ENCODE measurements at places on chromosomes 7 and 10.

DNA sequence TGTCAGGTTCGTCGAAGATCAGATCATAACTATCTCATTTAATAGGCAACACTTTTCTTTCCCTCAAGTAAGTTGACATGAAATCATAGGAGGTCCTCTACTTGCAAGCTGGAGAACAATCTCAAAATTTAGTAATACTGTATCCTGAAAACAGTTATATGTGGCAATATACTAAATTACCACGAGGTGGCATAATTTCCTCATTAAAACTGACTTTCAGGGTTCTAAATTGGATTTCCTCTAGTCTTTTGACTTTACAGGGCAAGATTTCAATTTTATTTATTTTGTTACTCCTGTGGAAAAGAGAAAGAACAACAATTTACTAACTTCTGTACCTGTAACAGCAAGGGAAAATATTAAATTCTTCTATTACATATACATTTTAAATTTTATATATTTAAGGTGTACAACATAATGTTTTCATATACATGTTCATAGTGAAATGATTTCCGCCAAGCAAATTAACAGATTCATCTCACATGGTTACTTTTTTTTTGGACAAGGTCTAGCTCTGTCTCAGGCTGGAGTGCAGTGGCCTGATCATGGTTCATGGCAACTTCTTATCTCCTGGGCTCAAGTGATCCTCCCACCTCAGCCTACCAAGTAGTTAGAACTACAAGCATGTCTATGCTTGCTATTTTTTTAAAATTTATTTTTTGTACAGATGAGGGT, 53.4 kb upstream of the CYP2C18 start:
- no peak for DNase-seq

DNA sequence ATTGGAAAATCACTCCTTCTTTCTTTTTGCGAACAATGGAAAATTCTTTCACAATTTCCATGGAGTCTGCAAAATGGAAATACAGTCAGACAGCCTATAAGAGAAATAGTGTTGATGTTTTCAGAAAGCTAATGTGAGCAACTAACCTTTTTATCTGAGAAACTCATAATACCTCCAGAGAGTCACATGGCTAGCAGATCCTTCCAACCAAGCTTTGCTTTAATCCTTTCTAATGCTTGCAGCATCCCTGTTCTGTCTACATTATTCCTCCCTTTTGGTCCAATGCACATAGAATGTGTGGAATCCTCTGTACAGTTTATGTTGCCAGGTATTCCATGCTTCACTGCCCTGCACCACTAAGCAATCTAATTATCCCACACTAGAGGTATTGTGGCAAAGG, 717.5 kb upstream of the LRRN3 start:
- DNase-seq: no peak

DNA sequence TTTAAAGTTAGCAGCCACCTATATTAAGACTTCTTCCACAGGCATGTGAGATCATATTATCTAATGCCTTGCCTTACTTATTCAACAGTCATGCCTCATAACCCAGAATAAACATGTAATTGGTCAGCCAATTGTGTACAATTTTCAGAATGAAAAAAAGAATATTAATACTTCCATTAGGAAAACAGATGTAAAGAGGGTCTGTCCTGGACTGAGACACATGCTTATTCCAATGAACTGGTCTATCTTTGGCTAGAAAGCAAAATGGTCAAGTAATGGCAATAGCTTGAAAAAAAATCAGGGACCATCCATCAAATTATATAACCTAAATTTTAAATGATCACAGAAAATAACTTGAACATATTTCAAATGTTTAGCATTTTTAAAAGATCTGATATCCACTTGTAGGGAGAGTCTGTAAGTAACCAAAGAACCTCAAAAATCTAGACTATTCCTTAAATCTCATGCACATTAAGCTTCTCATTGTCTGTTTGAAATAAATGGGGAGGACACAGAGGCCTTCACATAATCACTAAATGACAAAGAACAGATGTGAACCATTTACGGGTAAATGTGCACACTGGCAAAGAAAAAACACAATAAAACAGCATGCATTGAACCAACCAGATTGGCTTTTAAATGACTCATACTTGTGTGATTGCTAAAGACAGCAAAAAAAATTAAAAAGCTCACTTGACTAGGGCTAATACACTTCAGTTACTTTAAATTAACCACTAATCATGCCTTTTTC, 568.8 kb upstream of the PCDH15 start:
- no peak for DNase-seq

- DNase-seq: no peak
Observed at GRCh38 chr7:35356495-35356894, 102.6 kb upstream of the TBX20 start.

- DNase-seq: no peak
Observed at GRCh38 chr10:109941236-109941862, 18.0 kb upstream of the XPNPEP1 start.

GRCh38 chr7:137879357-137880158, 32.8 kb upstream of the DGKI start:
- no peak for DNase-seq

DNA sequence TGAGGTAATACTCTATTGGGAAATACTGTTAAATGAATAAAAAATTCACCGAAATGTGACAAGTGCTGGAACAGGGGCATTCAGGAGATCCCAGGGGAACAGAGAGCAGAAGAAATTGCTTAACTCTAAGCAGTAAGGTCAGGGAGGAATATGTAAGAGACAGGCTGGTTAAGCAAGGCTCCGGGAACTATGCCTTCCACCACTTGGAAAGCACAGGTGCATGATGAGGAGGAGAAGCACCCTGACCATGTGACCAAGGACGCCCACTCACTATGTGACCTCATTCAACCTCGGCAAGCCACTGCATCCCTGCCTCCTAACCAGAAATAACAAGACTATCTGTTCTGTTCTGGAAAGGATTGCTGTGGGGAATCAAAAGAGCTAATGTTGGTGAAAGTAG, 218.4 kb downstream of the ELMO1 start:
- no peak for DNase-seq

DNA sequence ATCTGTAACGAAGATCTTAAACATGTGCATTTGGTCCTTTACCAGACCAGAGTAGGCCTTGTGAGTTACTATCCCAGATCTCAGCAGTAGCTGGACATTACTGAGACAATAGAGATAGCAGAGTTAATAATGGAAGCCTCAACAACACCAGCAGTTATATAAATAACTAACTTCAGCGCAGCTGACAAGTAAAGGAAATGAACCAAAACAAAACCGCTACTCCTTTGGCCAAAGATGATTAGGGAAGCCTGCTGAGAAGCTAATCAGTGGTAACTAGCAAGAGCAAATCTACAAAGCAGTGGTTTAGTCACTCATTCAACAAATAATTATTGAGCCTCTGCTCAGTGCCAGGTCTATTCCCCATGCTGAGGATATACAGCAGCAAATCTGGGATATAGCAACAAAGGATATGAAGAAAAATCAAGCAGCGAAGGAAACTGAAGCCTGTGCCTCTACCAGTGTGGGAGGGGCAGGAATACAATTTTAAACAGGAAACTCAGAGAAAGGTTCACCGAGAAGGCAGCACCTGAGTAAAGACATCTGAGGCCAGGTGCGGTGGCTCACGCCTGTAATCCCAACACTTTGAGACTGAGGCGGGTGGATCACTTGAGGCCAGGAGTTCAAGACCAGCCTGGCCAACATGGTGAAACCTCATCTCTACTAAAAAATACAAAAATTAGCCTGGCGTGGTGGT, 103.6 kb downstream of the ELMO1 start:
- DNase-seq: no peak

DNA sequence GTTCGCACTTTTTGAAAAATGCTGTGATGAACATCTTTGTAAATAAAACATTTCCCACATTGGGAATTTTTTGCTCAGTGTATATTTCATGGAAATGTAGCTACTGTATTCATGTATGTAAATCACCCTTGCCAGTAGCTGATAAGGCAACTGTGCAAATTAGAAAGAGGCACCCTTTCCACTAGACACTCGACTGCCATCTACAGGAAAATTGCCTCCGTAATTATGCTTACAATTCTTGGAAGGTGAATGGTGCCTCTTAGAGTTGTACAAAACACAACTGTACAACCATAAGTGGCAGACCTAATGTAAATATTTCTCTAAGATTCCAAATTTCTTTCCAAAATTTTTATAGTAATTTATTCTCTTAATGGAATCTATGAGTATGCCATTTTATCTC, 491.7 kb downstream of the CCSER2 start:
- no peak for DNase-seq

- no peak for DNase-seq
Observed at GRCh38 chr7:52639126-52639525, 396.3 kb upstream of the POM121L12 start.

- DNase-seq: no peak
Observed at GRCh38 chr7:94060752-94061151, 56.6 kb upstream of the BET1 start.

DNA sequence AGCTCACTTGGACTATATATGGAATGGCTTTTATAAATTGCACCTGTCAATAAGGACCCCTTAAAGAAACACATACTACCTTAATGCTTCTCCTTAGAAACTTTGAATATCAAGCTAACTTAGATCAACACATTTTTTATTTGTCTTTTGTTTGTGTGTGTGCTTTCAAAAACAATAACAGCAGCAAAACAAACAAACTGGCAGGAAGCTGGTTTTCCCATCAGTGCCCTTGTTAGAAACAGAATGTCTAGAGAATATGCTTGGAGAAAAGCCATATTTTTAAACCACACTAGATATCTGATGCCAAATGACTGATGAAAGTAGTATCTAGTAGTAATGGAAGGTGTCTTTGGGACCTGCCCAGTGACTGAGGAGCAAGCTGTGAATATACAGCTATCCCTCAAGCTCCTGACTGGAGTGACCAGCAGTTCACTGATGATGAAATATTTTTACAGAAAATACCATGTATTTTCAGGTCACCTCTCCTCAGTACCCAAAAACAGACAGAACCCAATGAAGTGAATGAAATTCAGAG, 1.0 kb downstream of the PDE1C start:
- DNase-seq: no peak

DNA sequence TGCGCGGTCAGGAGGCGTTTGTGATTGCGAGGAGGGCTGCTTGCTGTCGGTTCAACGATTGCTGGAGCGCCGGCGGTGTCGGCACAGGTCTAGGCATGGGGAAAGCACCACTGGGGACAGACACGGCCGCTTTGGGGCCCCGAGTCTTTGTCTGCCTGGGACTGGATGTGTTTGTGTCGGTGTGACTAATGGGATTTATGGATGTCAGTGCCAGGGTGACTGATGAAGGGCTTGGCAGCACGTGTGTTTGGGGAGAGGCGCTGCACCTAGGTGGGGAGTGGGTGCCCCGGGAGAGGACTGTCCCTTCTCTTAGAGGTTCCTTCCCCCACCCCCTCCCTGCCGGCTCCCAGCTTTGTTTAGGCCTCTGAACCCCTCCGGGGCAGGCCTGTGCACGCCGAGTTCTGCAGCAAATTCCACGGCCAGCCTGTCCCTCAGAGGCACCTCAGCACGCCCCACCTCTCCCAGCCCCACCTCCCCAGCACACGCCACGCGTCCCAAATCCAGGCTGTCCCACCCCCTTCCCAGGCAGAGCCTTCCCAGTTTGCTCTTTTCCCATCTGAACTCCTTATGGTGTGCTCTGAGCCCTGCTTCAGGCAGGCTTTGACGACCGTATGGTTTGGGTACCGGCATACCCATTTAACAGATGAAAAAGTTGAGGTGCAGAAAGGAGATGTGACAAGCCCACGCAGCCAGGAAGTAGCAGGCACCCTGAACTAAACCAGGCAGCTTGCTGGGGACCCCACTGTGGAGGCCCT, 6.4 kb upstream of the TNRC18 start:
- DNase-seq: no peak

GRCh38 chr7:106166651-106167342, 54.7 kb upstream of the SYPL1 start:
- DNase-seq: peak; percentile 7

GRCh38 chr7:128234476-128235026, 6.5 kb upstream of the LEP start:
- DNase-seq: no peak

GRCh38 chr10:50552771-50553535, 70.8 kb downstream of the SGMS1 start:
- DNase-seq: no peak

GRCh38 chr7:191105-191980, 1.0 kb upstream of the FAM20C start:
- DNase-seq: no peak

DNA sequence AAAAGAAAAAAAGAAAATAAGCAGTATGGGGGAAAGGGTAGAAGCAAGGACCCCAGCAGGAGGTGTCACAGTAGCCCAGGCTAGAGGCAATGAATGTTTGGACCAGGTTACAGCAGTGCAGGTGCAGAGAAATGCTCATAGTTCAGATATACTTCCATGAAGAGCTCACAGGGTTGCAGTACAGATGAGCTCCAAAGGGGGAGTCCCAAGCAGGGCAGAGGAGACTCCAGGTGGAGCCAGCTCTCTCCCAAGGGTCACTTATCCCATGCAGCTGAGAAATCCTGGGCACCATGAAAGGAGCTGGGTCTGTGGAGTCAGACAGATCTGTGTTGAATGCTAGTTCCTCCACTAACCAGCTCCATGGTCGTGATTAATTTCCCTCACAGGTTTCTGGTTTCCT, 174.9 kb downstream of the C7orf25 start:
- DNase-seq: no peak

DNA sequence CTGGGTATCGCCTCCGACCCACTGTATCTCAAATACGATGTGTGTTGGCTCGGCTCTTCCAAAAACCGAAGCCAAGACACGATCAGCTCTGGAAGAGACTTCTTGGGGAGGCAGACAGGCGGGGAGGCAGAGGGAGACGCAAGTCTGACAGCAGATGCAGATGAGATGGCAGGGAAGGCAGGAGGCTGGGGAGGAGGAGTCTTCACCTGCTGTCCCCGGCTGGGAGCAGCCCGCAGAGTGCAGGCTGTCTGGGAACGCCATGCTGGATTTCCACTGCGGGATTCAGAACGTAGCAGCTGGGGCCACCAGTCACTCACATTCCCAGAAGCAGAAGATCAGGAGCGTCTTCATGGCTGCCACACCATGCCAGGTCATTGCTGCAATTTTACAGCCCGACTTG, 29.4 kb downstream of the CTBP2 start:
- DNase-seq: no peak

DNA sequence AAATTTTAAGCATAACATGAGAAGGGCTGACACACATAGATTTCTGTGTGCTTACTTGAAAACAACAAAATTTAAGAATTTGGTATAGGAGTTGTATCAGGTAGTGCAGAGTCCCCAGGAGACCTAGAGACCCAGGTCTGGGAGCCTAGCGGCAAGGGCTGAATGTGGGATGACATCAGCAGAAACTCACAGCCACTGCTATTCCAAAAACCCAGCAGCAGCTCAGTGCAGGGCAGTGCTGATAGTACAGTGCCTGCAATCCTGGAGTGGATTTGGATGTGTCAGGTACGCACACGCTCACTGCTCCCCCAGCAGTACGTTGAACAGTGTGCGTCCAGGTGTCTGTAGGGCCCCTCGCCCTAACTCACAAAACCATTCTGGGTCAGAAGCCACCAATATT, 87.1 kb downstream of the EGFR start:
- DNase-seq: no peak

- no peak for DNase-seq
Observed at GRCh38 chr7:144534196-144534595, 130.7 kb upstream of the NOBOX start.

GRCh38 chr10:7763929-7764328, 23.9 kb downstream of the KIN start:
- no peak for DNase-seq

GRCh38 chr10:413662-414071, 275.8 kb downstream of the DIP2C start:
- no peak for DNase-seq
